ENCODE measurements at places on chromosomes 1 and 21. TPM values are rescaled to one million over a fixed set of nuclear protein-coding genes. Genes with fewer than 3 reads are reported as not detected.

The CD48 gene
- total RNA-seq = 12.5 TPM

The SH3BGR gene
- total RNA-seq = 15.2 TPM

The TNFSF4 gene
- total RNA-seq = 7.2 TPM

The RBP7 gene
- total RNA-seq = not detected

The FAM72B gene
- total RNA-seq = 3.6 TPM

The FAM78B gene
- 13.5 TPM for total RNA-seq

The TMEM240 gene
- not detected for total RNA-seq

The CDK18 gene
- total RNA-seq = 11.6 TPM

The TACSTD2 gene
- total RNA-seq = 26.2 TPM

The MTARC1 gene
- 7.7 TPM for total RNA-seq

The CYP4A11 gene
- 2.2 TPM for total RNA-seq

The FOXJ3 gene
- total RNA-seq = 29.4 TPM

The PPP1R12B gene
- total RNA-seq = 472 TPM

The PDXK gene
- total RNA-seq = 34.2 TPM

The SCMH1 gene
- total RNA-seq = 120 TPM

The TMEM81 gene
- total RNA-seq = not detected

The GJC2 gene
- 1.9 TPM for total RNA-seq

The TRNP1 gene
- total RNA-seq = 12.0 TPM

The CAMTA1 gene
- total RNA-seq = 29.6 TPM

The DISC1 gene
- 17.3 TPM for total RNA-seq

The CELA3B gene
- total RNA-seq = not detected

The TSACC gene
- not detected for total RNA-seq

The TMPRSS15 gene
- total RNA-seq = 2.6 TPM

The EDARADD gene
- 5.3 TPM for total RNA-seq

The CR1L gene
- not detected for total RNA-seq

The PRAMEF7 gene
- not detected for total RNA-seq

The PRDM16 gene
- 6.3 TPM for total RNA-seq

The NEXN gene
- total RNA-seq = 76.1 TPM

The MPL gene
- not detected for total RNA-seq

The TRIM62 gene
- 0.48 TPM for total RNA-seq

The NBL1 gene
- total RNA-seq = 15.9 TPM

The BARHL2 gene
- not detected for total RNA-seq

The TDRD10 gene
- total RNA-seq = not detected

The SERPINC1 gene
- not detected for total RNA-seq

The PDZK1 gene
- 16.6 TPM for total RNA-seq

The RPTN gene
- 1.7 TPM for total RNA-seq

The AUNIP gene
- 1.4 TPM for total RNA-seq

The BMP8B gene
- 0.48 TPM for total RNA-seq

The ZBTB37 gene
- 14.9 TPM for total RNA-seq

The TRIM45 gene
- 12.0 TPM for total RNA-seq

The CELA3A gene
- total RNA-seq = not detected

The HAO2 gene
- not detected for total RNA-seq

The CLCA1 gene
- 0.72 TPM for total RNA-seq

The TSPAN1 gene
- total RNA-seq = not detected

The TNFRSF4 gene
- not detected for total RNA-seq

The S100A10 gene
- 108 TPM for total RNA-seq

The CORT gene
- total RNA-seq = not detected

The WNT3A gene
- total RNA-seq = not detected

The TLCD4 gene
- total RNA-seq = 35.6 TPM

The ST6GALNAC3 gene
- total RNA-seq = 7.2 TPM

The ARHGAP30 gene
- total RNA-seq = 4.6 TPM

The UBXN10 gene
- total RNA-seq = 0.48 TPM

The S100A9 gene
- total RNA-seq = 224 TPM

All from umbilical cord (tissue), 2 donors.